Activated CD8-positive, alpha-beta T cell treated with anti-CD3 and anti-CD28 coated beads for 36 hours (primary cell): ENCODE measurements at places on chromosomes 2 and 18. TPM values are rescaled to one million over a fixed set of nuclear protein-coding genes. Genes with fewer than 3 reads are reported as not detected.
A peak's percentile ranks its signal among the peaks of the same experiment; 100 is the strongest.

Gene LBH
- total RNA-seq = 130 TPM

Gene MCM6
- 234 TPM for total RNA-seq

DNA sequence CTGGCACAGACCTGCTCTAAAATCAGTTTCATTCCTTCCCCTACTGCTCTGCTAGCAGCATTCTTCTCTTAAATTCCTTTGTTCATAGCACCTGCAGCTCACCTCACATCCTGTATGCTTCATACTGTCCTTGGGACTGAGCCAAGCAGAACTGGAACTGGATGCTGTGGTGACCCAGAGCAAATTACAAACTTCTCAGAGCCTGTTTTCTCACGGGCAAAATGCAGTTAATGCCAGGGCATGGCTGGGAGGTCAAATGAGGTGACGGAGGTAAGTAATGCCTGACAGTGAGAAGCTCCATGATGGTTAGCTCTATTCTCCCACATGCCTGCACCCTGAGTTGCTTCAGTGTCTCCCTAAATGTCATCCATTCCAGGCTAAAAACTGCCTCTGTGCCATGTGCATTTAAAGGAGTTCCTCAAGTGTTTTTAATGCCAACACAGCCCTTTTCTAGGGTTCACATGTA, 29.7 kb downstream of the C2orf42 start:
- peak overlapping the region; percentile 70 for H3K27ac ChIP-seq
- no peak overlapping the region for H3K4me3 ChIP-seq
- peaks cover 4% of the 10 kb centered on the region for H3K4me1 ChIP-seq

GRCh38 chr2:10914272-10914693, 2.5 kb downstream of the KCNF1 start:
- H3K27ac ChIP-seq = no peak overlapping the region
- DNase-seq = no peak
- peaks cover 31% of the 10 kb centered on the region for H3K27me3 ChIP-seq
- H3K4me1 ChIP-seq = no peaks in the 10 kb centered on the region
- no peak overlapping the region for H3K4me3 ChIP-seq
- H3K36me3 ChIP-seq = no peaks in the 10 kb centered on the region

GRCh38 chr2:145874466-145874865, 1354.5 kb upstream of the ZEB2 start:
- no peaks in the 10 kb centered on the region for H3K36me3 ChIP-seq
- H3K4me1 ChIP-seq = no peaks in the 10 kb centered on the region
- no peaks in the 10 kb centered on the region for H3K27me3 ChIP-seq

- peaks cover 5% of the 10 kb centered on the region for H3K4me1 ChIP-seq
- H3K4me3 ChIP-seq = no peak overlapping the region
- no peak for DNase-seq
- no peak overlapping the region for H3K27ac ChIP-seq
- peaks cover 3% of the 10 kb centered on the region for H3K36me3 ChIP-seq
- peaks cover 30% of the 10 kb centered on the region for H3K27me3 ChIP-seq
Observed at GRCh38 chr2:218806346-218806978, 24.5 kb downstream of the CYP27A1 start.

GRCh38 chr2:70115646-70116442, 28.6 kb downstream of the PCBP1 start:
- DNase-seq = peak; percentile 46
- H3K36me3 ChIP-seq = peaks cover 5% of the 10 kb centered on the region
- no peaks in the 10 kb centered on the region for H3K27me3 ChIP-seq
- H3K4me1 ChIP-seq = peaks cover 54% of the 10 kb centered on the region
